ENCODE measurements at places on chromosomes 4 and X. TPM values are rescaled to one million over a fixed set of nuclear protein-coding genes. Genes with fewer than 3 reads are reported as not detected.

The IL1RAPL1 gene
- total RNA-seq, result 8.2 TPM

The EXOC1 gene
- total RNA-seq, result 42.3 TPM

The POU4F2 gene
- total RNA-seq, result not detected

The MAOB gene
- 35.1 TPM for total RNA-seq

DNA sequence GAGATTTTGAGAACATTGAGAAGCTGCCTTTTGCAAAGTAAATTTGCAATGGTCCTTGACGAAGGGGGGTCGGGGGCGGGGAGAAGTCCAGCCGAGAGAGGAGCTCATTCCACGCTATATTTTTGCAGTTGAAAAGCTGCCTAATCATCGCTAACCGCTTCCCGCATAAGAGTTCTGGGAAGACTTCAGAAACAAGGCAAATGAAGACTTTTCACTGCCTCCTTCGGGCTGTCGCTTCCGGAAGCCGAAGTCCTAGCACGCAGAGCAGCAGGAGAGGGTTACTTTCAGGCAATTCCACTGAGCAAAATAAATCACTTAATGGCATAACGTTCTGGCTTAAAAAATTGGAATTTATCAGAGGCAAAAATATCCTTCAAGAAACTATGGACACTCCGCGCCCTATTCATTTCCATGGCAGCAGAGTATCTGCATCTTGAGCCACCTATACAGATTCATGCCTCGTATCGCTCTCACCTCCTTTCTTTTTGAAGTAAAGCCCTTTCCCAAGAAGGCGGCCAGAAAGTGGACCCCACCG, 2.6 kb upstream of the LRAT start:
- DNase-seq, result no peak

- no peak for DNase-seq
Measured at GRCh38 chr4:126081336-126081735, 766.6 kb downstream of the FAT4 start.

DNA sequence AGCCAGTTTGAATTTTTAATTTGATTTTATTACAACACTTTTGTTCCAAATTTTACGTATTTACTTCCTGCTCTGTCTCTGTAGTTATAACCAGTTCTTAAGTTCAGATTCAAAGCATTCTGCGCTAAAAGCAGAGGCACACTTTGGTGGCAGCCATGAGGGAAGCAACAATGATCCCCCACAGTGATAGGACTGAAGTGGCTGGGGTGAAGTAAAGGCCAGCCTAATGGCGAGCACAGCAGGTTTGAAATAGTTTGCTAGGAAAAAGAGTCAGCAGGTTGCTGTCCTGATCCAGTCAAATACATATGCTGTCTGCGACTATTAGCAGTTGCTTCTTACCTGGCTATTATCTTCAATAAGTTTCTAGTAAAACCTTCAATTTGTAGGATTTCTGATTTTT, 176.3 kb downstream of the RPA4 start:
- no peak for DNase-seq

DNA sequence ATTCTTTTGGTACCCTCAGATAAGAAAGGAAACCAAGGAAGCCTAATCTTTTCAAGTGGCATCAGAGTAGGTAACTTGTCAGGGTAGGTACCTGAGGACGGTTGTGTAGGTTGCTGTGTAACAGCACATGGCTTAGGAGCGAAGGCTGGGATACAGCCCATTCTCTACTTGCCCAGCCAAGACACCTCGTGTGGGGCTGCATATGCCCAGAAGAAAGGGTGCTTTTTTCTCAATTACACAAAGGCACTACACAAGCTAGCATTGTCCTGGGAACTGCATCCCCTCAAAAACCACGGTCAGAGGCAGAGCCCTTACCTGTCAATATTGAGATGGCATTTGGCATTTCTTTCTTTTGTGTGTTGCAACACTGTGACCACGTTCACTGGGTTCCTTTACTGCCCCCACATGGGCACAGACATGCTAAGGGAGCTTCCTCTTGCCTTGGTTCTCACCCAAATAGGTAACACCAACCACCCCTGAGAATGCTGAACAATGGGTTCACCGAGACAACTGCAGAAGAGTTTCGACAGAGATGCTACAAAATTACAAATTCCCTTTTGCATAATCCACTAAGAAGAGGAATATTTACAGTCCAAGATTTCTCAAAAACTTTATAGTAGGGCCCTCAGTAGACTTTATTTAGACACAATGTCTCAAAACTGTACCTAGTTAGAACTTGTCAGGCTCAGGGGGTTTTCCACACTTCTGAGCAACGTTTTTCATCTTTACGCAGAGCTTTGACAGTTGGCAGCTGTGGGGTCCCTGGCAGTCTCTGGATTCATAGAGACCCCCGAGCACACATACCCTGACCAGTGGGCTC, 35.8 kb upstream of the TNIP3 start:
- DNase-seq, result no peak

DNA sequence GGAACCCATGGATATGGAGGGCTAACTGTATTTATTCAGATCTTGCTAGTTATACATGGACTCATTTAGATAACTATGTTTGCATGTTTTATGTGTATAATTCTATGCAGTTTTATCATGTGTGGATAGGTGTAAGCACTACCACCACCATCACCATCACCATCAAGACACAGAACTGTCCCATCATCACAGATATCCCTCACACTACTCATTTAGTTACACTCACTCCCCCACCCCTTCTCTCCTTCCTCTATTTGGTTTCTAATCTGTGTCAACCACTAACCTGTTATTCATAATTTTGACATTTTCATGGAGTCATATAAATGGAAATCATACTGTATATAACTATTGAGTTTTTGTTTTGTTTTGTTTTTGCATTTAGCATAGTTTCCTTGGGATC, 43.7 kb downstream of the STAG2 start:
- no peak for DNase-seq

- DNase-seq, result no peak
Measured at GRCh38 chr4:67104145-67104544, 441.2 kb downstream of the CENPC start.

GRCh38 chr4:37684154-37684553, 2.0 kb downstream of the RELL1 start:
- no peak for DNase-seq

- no peak for DNase-seq
Measured at GRCh38 chrX:116342903-116343302, 93.5 kb upstream of the SLC6A14 start.

DNA sequence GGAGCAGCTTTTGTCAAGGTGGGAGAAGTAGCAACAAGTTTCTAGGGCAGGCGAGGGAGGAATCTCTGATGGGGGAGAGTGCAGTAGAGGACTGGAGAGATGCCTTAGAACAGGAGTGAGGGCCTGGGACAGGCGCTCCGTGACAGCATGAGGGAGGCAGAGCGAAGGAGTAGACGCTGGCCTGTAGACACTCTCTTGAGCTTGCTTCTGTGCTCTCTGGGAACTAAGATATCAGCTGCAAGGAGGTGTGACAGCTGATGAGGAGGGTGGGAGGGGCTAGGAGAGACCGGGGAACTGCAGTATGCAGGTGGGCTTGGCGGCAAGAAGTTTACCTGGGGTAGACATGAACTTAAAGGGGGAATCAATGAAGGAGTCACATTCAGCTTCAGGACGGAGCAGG, 35.7 kb downstream of the MECP2 start:
- no peak for DNase-seq

GRCh38 chrX:44344687-44345086, 1.2 kb upstream of the EFHC2 start:
- no peak for DNase-seq

DNA sequence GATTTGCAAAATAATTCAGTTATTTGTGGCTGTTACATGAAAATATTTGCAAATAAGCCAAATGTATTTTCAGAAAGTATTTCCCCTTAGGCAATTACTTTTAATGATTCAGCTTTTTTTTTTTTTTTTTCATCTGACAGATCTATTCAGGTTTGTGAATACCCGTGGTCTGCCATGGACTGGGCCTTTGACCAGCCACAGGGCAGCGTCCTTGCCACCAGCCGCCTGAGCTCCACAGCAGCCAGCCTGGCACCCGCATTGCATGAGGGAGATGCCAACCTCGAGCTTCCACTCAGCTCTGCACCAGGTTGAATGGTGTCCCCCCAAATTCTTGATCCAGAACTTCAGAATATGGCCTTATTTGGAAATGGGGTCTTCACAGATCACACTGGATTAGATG, 14.7 kb downstream of the TMEM271 start:
- DNase-seq, result no peak

- no peak for DNase-seq
Measured at GRCh38 chrX:14409341-14409740, 120.0 kb upstream of the GLRA2 start.

- DNase-seq, result no peak
Measured at GRCh38 chr4:3419836-3420605, 21.7 kb upstream of the HGFAC start.

DNA sequence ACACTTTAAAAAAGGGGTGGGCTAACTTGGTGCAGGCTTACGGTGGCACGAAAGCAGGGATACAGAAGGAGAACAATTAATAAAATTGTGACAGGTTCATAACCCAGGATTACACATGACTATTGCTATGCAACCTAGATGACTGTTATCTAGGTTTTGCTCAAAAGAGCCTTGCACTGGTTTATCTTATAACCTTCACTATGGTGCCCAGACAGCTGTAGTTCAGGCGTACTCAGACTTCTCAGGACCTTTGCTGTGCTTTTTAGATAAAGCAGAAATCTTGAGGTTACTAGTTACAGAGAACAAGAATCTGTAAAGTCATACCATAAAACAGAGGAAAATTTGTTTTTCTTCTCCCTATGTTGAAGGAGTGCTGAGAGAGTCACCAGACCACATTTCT, 44.4 kb downstream of the UGT2A3 start:
- no peak for DNase-seq

- no peak for DNase-seq
Measured at GRCh38 chr4:41050880-41051775, 163.2 kb downstream of the APBB2 start.

GRCh38 chr4:3211866-3212265, 37.1 kb upstream of the MSANTD1 start:
- no peak for DNase-seq

DNA sequence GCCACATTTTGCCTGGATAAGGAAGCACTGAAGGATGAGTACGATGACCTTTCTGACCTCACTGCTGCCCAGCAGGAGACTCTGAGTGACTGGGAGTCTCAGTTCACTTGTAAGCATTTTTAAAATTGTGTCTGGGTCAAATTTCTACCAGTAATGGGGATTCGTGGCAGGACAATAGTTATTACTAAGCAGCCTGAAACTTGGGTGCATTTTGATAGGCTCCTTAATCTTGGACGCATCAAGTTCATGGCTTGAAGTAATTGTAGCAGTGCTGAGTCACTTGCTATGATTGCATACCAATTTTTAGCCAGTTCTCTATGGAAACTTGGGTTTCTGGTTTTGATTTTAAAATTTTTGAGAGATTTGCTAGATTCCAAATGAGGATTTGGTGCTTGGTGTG, 4.3 kb downstream of the PGRMC1 start:
- DNase-seq, result no peak

DNA sequence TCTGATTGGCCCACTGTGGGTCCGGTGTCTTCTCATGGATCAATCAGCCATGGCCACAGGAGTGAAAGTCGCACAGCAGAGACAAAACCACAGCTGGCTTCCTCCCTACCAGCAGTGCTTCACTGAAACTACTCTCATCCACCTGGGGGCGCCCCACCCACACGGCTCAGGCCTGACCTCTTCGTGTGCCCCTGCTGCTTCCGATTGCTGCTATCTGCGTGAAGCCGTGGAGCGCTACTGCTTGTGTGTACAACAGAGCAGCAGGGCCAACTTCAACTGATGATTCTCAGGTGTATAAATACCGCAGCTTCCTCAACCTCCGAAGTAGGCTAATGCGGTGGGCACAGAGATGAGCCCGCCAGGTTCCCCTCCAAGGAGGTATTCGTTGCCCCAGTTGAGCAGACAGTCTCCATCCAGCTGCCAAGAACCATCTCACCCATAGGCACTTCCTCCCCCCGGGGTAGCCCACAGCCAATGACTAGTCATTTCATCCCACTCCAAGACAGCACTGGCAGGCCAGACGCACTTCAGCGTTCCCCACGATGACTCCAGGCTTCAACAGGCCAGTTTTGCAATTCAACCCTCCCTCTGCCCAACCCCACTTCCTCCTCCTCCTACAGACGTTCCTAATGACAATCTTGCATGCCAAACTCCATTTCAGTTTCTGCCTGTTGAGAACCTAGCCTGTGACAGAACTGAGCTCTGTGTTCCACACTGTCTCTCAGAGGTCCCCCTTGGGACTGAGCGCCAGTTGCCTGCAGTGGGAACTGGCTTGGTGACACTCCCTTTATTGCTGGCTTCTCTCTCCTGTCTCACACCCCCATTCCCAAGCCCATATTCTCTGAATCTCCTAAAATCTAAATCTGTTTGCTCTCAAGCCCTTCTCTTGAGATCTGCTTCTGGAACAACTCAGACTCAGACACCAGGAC, 41.3 kb upstream of the ATP6AP2 start:
- no peak for DNase-seq

Data from tibial nerve (tissue), 4 donors.